LHCN-M2 (cell line): ENCODE measurements at places on chromosomes 12 and 14. TPM values are rescaled to one million over a fixed set of nuclear protein-coding genes. Genes with fewer than 3 reads are reported as not detected.

DNA sequence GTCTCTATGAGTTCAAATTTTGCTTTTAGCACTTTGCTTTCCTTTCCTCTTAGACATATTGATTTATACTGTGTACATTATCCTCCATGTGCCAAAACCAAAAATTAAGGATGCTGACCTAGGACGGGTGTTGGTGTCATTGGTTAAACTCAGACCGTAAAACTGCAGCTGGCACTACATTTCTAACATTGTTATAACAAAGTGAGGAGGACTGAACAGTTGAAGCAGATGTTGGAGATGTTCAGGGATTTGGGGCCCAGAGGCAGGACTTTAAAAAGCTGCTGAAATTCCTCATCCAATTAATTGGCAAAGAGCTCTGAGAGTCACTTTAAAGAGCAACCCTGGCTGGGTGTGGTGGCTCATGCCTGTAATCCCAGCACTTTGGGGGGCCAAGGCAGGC lies 72.4 kb downstream of the TMTC1 start:
- DNase-seq, result peak; percentile 48

DNA sequence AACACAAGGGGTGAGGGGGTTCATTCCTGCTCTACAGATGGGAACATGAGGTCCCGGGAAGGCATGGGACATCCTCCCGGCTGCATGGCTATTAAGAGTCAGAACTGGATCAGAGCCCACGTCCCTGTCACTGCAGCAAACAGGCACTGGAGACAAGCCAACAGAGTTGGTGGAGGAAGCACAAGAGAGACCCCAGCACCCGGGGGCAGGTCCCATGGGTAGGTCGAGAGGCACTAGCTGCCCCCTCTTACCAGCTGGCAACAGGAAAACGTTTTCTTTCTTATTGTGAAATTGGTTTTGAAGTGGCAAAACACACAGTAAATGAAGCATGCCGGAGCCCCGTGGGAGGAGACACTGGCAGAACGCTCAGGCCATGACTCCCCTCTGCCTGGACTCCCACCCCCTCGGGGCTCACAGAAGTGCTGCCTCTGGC lies 43.6 kb downstream of the SYNE3 start:
- DNase-seq, result no peak

The TAS2R8 gene
- not detected in 2 replicates for total RNA-seq

The SERPINA1 gene
- total RNA-seq, result not detected in 2 replicates
